ENCODE measurements at places on chromosomes 3 and 15.

- no peak for DNase-seq
These were observed 59.6 kb downstream of the ABTB1 start for GRCh38 chr3:127732303-127732702.

DNA sequence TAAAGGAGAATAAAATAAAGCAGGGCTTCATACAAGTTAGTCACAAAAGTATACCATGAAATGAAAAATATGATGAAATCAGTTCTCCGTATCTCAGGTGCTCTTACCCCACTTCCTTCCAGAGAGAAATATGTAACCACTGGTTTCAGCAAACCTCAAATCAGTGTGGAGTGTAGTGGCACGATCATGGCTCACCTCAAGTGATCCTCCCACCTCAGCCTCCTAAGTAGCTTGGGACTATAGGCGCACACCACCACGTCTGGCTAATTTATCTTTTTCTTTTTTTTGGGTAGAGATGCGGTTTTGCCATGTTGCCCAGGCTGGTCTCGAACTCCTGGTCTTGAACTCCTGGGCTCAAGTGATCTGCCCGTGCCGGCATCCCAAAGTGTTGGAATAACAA is 24.2 kb downstream of the DENND4A start:
- DNase-seq = no peak

DNA sequence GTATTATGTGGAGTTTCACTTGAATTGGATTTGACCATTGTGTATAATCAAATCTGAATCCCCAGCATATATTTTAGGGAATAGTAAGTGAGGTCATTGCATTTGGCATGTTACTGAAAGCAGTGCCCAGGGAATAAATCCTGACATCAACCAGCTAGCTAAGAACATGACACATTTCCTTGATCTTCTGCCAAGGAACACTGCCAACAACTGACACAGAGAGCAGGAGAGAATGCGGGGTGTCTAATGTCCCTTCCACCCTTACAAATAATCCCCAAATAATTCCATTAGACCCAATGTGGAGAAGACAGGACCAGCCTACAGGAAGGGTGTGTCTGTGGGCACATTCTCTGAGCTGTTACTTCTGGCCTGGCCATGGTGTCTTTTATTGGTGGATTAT is 30.6 kb upstream of the UBE3A start:
- no peak for DNase-seq

DNA sequence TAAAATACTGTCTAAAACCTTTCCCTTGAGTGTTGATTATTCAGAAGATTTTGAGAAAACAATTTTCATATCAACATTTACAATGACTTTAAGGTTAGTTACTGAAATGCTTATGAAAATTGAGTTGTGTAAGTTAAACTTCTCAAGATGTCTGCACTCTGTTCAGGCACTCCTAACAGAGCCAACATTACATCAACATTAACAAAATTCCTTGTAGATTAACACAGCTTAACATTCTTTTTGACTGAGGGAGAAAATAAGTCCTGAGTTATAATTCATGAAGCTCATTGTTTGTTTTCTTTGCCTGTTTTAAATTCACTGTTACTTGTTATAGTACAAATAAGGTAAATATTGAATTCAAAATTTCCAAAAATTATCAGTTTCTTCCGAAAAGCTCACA is 9.0 kb downstream of the ACKR4 start:
- DNase-seq = peak; percentile 62

DNA sequence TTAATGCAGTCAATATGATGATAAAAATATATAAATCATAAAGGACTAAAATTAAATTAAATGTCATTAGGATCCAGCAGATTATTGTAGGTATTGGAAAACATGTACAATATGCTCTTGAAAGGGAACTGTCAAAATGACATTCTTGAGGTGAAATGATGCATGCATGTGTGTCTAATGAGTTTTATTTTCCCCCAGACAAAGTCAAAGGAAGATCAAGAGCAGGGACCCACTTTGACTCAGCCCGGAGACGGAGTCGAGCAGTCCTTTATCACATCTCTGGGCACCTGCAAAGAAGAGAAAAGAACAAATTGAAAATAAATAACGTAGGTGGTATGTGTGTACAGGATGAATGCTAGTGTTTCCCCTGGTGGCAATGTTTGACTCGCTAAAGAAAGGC is 194.1 kb downstream of the KCNH8 start:
- no peak for DNase-seq

DNA sequence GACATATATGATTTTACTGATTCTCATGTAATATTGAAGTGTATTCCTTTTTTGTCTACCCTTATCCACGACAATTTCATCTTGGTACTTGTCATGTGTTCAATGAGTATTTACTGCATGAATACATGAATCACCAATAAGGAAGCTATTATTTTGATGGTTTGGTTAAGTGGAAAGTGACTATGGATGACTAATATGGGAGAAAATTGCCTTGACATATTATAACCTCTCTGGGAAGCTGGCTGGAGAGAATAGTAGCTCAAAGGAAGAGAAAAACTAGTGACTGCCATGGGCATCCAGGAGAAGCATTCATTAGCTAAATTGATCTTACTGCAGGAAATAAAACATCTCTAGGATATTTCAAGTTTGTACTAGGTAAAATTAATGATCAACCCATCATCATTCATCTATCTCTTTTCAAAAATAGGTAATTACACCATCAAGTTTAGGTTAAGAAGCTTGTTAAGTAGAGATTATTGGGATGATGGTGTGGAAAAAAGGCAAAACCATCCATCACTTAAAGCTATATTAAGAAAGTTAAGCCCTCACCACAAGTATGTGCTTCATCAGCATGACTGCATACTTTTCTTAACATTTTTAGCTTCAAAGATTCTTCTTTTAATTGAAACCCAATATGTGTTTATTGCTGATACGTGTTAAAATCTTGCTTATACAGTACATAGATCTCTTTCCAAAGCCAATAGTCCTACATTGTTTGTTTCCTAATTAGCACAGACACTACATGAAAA is 455.2 kb upstream of the ARPP21 start:
- DNase-seq = peak; percentile 49

- peak; percentile 63 for DNase-seq
These were observed 48.6 kb upstream of the FLNB start for GRCh38 chr3:57959423-57960173.

DNA sequence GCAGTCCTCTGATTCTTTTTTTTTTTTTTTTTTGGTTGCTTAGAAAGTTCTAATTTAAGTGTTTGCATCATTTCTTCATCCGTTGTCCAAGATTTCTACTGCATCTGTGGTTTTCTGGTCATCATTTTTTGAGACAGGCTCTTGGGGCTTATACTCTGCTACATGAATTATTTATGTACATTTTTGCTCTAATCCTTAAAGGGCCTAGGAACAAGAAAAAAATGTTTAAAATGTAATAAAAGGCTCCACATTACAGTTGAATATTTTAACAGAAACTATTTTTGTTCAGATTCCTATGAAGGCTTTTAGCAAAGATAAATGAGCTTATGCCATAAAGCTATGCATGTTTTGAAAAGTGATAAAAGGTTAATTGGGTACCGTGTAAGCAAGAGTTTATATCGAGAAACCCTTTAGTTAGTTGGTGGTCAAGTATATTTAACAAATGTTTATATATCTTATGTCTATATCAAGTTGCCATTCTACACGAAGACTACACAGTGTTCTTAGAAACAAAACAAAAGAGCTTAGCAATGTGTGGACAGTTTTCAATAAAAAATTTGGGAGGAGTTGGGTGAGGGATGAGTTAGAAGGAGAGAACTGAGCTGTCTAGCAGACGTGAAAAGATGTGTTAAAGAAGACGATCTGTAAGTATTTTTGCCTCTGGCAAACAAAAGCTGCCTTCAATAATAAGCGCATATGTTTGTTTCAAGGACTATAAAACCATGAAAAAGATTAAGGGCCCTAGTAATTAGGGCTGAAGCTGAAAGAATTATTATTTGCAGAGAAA is 563.6 kb upstream of the NAALADL2 start:
- DNase-seq = peak; percentile 89

DNA sequence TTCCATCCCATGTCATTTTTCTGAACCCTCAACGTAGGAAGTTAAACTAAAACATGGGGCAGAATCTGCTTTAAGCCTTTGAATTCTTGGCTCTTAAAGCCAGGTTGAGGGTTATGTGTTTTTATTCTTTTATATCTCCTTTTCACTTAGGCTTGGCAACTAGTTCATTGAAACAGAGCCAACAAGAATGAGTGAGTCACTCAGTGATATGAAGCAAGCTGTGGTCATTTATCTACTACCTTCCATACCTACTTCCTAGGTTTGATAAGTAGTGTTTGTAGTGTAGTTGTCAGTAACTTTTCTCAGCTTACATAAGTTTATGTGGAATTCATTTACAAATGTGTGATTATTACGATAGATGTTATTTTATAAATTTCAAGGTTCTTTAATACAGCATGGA is 67.4 kb downstream of the SNRPN start:
- peak; percentile 1 for DNase-seq

DNA sequence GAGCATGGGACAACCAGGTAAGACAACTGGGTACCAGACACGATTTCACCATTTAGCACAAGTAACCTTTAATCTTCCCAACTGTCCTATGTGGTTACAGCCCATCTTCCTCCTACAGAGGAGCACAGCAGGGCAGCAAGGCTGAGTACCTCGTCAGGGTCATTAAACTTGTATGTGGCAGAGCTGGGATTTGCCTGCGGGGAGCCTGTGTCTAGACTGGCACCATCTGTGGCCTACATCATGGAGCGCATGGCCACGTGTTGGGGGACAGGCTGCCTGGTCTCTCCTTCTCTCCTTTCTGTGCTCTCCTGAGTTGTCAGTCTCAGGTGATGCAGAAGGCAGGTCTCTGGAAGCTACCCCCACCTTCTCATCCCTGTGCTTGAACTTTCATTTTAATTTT is 32.2 kb downstream of the GOLGA6A start:
- DNase-seq = no peak

- no peak for DNase-seq
These were observed 39.7 kb upstream of the PIK3R4 start for GRCh38 chr3:130786306-130786705.
